ENCODE measurements at places on chromosomes 16 and 17.

DNA sequence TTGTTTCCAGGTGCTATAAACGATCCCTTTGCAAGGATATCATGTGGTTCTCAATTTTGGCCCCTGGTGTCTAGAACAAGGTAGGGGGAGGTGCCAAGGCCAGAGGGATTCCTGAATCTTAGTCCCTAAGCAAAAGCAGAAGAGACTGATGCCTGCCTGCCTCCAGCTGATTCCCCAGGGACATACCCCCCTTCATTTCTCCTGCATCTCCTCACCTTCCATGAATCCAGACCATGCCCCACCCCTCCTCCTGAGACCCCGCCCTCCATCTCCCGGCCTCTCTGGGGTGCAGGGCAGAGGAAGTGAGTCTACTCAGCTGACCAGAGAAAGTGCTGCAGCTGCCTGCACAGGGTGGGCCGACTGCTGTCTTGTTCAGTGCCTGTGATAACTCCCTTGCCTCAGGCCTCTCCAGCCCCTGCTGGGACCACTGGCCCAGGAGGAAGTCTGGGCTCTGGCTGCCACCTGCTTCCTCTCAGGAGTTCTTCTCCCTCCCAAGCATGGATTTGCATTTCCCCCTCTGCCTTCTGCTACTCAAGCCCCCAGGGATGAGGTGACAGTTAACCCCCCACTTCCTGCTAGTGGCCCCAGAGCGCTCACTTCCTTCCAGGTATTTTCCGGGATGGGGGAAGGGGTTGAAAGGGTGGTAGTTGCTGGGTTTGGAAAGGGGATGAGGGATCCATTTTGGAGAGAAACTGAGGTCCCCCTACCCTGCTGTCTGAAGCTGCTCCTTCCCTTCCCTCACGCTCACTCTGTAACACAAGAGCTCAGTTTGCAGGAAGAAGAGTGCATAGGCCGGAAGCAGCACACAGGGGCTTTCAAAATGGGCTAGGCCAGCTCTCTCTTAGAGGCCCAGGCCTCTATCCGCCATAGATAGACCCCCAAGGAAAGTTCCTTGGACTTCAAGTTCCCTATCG lies 10.5 kb upstream of the TSPOAP1 start:
- DNase-seq, result no peak

DNA sequence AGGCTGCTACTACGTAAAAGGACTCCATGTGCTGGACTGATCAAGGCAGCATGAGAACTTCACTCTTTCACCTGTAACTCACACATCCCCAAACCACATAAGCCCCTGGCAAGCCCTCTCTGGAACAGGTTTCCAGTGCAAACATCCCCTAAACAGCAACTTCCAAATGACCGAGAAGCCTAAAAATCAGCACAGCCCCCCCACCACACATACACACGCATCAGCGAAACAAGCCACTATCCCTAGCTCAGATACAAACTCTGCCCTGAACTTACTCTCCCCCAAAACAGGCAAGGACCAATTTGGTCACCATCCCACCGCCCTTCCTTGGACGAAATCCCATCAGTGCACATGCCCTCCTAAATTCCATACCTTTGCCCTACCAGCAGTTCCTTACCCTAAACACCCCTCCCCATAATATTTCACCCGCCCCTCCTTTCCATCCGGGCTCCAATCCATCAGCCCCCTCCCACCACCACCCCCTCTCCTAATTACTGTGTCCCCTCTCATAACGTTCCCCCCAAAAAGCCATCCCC lies 735 bp downstream of the LSM12 start:
- DNase-seq, result no peak

- no peak for DNase-seq
Observed at GRCh38 chr17:30519707-30520106, 42.5 kb downstream of the GOSR1 start.

- no peak for DNase-seq
Observed at GRCh38 chr17:81665205-81666091, 957 bp downstream of the OXLD1 start.

DNA sequence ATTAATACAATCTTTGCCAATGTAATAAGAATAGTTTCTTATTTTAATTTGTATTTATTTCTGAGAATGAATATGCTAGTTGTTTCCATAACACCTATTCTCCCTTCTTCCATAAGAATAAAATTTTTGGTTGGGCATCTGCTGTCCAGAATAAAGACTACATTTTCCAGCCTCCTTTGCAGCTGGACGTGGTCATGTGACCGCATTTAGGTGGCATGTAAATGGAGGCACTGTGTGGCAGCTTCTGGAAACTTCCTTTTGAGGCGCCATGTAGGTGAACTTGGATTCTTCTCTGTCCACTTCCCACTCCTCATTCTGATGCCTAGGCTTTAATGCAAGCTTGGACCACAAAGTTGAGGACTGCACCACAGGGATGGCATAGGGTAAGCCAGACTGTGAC lies 215.4 kb upstream of the AXIN2 start:
- no peak for DNase-seq
